Stimulated activated CD4-positive, alpha-beta T cell treated with anti-CD3 and anti-CD28 coated beads, Interleukin-1b, Interleukin-23, amount 100 ng/mL, for 1 hour (primary cell): ENCODE measurements at places on chromosomes 5 and 9.

DNA sequence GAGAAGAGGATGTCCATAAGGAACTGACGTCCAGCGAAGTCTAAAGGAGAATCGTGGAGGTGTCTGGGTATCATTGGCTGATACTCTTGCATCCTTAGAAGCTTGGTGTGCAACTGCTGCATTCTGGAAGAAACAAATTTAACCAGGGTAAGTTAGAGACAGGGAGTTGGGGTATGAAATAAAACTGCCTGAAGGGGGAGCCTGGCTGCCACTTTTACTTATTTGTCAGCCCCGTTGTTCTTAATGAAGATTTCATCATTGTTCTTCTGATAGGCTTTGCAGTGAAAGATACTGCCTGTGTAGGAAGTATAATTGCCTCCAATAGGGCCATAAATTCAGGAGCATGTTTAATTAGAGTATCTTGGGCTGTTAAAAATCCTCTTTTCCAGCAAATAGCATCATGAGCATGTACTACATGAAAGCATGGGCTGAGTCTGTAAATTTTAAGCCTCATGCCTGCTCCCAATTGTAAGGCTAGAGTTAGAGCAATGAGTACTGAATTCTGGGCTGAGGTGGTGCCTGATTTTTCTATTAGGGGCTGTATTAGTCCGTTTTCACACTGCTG lies 1264.5 kb upstream of the ACO1 start:
- DNase-seq, result peak; percentile 6

DNA sequence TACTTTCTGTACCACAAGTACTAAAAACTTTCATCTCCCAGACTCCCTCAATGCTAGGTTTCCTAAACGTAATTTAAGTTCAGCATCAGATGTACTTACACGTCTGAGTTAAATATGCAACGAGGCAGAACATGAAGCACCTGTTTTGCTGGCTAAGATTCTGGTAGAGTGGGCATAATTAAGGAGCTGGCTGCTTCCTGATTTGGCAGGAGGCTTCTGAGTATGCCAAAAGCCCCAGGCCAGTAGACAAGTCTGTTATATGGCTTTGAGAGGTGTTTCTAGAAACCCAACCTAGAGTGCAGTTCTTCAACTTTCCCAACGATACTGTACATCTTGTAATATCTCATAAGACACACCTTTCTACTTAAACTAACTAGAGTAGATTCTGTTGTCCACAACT lies 13.6 kb downstream of the TICAM2 start:
- no peak for DNase-seq

- DNase-seq, result no peak
Observed at GRCh38 chr5:113064806-113065205, 88.2 kb downstream of the DCP2 start.

- no peak for DNase-seq
Observed at GRCh38 chr5:42531611-42532010, 108.4 kb downstream of the GHR start.

GRCh38 chr5:10844016-10844415 lies 83.0 kb upstream of the DAP start:
- no peak for DNase-seq

- DNase-seq, result no peak
Observed at GRCh38 chr5:43231977-43232376, 40.0 kb downstream of the NIM1K start.

DNA sequence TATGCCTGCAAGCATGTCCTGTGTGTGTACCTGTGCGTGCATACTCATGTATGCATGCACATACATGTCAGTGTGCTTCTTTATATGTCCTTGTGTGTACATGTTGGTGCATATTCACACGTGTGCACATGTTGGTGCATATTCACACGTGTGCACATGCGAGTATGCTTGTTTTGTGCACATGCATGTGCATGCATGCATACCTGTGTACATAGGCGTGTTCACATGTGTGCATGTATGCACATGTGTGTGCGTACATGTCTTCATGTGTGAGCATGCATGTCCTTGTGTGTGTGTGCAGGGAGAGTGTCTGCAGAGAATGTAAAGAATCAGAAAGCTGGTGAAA lies 72.2 kb upstream of the FCN2 start:
- DNase-seq, result no peak

DNA sequence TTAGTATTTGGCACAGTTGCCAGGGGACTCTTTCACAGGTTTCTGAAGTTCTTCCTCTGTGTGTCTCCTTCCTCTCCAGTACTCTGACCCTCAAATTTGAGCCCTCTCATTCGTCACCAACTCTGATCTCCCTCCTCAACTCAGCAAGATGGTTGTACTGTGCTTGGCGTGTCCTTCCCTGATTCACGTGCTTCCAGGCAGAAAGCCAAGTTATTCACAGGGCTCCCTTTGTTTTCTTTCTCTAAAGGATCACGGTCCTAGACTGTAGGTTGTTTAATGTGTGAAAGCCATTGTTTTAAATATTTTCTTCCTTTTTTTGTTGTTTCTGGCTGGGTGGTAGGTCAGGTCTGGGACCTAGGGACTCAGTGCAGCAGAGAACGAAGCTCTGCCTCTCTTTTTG lies 142.9 kb downstream of the DMAC1 start:
- no peak for DNase-seq

DNA sequence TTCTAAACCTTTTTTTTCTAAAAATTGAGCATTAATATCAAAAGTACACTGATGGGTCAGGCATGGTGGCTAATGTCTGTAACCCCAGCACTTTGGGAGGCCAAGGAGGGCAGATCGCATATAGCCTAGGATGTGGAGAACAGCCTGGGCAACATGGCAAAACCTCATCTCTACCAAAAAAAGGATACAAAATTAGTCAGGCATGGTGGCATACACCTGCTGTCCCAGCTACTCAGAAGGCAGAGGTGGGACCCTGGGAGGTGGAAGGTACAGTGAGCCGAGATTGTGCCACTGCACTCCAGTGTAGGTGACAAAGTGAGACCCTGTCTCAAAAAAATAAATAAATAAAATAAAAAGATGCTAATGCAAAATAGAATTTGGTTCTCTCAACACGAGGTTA lies 49.4 kb downstream of the RAPGEF1 start:
- DNase-seq, result no peak

- DNase-seq, result no peak
Observed at GRCh38 chr9:105858006-105858690, 163.8 kb downstream of the TMEM38B start.

GRCh38 chr9:124676159-124676551 lies 95.0 kb downstream of the NR6A1 start:
- no peak for DNase-seq

DNA sequence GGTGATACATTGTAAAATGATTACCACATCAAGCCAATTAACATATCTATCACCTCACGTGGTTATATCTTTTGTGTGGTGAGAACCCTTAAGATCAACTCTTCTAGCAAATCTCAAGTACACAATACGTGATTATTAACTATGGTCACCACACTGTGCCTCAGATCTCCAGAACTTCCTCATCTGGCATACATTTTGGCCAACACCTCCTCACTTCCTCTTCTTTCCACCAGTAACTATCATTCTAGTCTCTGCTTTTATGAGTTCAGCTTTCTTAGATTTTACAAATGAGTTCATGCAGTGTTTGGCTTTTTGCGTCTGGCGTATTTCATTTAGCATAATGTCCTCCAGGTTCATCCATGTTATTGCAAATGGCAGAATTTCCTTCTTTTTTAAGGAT lies 35.8 kb downstream of the PRKACG start:
- DNase-seq, result no peak

GRCh38 chr5:129569295-129569694 lies 109.2 kb downstream of the ADAMTS19 start:
- no peak for DNase-seq

- DNase-seq, result no peak
Observed at GRCh38 chr9:108639696-108640095, 216.1 kb downstream of the ACTL7B start.

DNA sequence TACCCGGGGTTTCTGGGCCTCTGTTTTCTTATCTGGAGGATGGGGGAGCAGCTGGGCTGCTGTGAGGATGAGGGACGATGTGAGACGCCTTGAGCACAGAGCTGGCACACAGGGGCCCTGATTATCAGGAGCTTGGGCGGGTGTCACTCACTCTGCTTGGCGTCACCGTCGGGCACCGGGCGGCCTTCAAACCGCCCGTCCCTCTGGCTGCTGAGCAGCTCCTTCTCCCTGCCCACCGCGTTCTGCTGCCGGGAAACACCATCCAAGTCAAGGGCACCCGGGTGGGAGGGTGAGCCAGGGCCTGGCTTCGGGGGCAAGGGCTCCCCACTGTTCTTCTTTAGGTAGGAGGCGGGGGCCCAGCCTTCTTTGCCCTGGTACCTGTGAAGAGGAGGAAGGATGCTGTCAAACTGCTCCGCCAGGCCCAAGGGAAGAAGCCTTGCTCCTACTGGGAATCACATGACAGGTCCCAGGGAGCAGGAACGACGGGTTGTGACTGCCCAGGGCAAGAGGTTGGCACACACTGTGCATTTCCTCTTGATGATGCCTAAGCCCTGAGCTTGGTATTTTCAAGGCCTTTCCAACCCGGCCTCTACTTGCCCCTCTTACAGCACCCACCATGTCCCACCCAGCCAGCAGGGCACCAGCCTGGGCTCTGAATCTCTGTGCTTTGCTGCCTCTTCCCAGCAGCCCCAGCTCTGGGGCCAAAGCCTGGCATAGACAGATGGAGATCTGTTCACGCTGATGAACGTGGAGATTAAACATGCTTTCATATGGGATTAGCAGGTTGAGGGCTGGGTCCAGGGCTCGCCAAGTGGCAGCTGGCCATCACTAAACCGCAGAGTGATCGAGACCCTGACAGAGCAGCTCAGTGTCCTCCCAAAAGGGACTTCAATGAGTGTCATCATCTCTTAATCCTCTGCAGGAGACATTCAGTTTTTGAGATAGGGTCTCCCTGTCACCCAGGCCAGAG lies 66.9 kb upstream of the UBTD2 start:
- DNase-seq, result no peak

GRCh38 chr9:6842584-6842947 lies 84.8 kb downstream of the KDM4C start:
- no peak for DNase-seq

DNA sequence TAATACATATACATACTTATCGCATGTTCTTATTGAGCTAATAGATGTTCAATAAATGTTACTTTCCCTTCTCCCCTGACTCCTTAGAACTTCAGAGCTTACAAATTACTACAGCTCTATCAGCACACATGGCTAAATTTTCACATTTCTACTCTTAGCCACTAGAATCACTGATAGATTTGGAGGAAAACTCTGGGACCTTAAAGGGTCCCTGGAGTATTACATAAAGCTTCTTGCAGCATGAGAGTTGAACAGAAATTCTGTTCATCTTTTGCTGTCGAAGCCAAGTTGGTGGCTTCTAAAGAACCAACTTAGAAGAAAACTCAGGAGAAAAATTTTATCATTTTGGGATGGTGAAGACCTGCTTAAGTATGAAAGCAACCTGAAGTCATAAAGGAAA lies 15.5 kb downstream of the B4GALT1 start:
- no peak for DNase-seq

- no peak for DNase-seq
Observed at GRCh38 chr5:62900976-62901375, 322.4 kb downstream of the LRRC70 start.

- no peak for DNase-seq
Observed at GRCh38 chr9:100911273-100911672, 117.3 kb upstream of the PLPPR1 start.

- DNase-seq, result no peak
Observed at GRCh38 chr9:135253305-135254004, 166.0 kb downstream of the OLFM1 start.

DNA sequence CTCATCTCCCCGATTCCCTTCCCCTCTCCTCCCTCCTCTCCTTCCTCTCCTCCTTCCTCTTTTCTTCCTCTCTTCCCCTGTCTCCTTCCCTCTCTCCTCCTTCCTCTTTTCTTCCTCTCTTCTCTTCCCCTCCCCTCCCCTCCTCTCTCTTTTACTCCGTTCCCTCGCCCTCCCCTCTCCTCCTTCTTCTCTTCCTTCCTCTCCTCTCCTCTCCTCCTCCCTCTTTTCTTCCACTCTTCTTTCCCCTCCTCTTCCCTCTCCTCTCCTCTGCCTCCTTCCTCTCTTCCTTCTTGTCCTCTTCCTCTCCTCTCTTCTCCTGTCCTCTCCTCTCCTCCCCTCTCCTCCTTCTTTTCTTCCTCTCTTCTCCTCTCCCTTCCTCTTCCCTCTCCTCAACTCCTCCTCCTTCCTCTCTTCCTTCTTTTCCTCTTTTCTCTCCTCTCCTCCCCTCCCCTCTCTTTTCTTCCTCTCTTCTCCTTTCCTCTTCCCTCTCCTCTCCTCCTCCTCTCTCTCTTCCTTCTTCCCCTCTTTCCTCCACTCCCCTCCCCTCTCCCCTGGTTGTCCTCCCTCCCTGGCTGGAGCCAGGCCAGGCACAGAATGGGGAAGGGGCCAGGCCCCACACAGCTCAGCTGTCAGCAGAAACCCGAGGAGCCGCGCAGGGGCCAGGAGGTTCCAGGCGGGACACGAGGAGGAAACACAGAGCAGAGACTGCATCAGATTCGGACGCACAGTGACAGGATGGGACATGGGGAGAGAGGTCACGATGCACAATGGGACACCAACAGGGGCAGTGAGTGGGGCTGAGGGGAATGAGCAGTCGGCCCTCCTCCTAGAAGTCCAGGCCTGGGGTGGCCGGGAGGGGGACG lies 48.0 kb downstream of the CAMK2A start:
- no peak for DNase-seq

GRCh38 chr9:76534026-76534425 lies 75.0 kb downstream of the GCNT1 start:
- DNase-seq, result no peak

- DNase-seq, result no peak
Observed at GRCh38 chr9:37582548-37583157, 6.5 kb upstream of the FBXO10 start.

- DNase-seq, result no peak
Observed at GRCh38 chr9:93300175-93300572, 116.2 kb downstream of the WNK2 start.

DNA sequence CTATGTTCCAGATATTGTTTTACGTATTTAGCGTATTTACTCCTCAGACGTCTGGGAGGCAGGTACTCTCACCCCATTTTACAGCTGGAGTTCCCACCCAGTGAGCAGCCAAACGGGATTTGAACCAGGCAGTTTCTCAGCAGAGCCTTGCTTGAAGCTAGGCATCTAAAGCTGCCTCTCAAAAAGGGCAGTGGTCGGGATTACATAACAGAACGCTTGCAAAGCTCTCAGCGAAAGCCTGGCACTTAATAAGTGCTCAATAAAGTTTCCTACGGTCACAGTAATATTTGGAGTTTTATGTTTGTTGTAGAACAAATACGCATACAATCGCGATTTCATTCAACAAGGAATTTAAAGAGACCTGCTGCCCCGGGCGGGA lies 286 bp upstream of the BSPRY start:
- no peak for DNase-seq
